NCI-H460 (cell line): ENCODE measurements at places on chromosomes 3 and 15. TPM values are rescaled to one million over a fixed set of nuclear protein-coding genes. Genes with fewer than 3 reads are reported as not detected.

SEMA3G gene
- 0.10 and 0.35 TPM in 2 replicates for total RNA-seq

DISP2 gene
- 0.12 and 1.0 TPM in 2 replicates for total RNA-seq

GRCh38 chr3:148828136-148828690, 602 bp downstream of the CPB1 start:
- no peak for DNase-seq

DNA sequence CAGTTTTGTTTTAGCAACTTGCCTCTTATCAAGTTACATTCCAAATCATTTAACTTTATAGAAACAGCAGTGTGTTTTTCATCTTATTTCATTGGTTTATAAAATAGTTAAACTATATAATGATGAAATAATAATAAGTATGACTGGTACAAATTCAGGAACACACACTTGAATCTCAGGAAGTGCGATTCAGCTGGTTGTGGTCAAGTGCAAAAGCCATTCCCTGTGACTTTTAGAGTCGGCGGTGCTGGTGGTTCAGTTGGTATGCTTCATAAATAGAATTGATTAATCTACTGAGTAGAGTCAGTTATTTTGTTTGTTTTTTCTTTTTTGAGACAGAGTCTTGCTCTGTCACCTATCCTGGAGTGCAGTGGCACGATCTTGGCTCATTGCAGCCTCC, 22.7 kb downstream of the SACM1L start:
- DNase-seq = no peak
